ENCODE measurements at places on chromosomes 6 and 20.

GRCh38 chr6:7165002-7165889, 57.5 kb downstream of the RREB1 start:
- no peaks in the 10 kb centered on the region for H3K36me3 ChIP-seq
- no peak for DNase-seq
- no peaks in the 10 kb centered on the region for H3K27me3 ChIP-seq
- no peak overlapping the region for H3K4me3 ChIP-seq
- H3K4me1 ChIP-seq = no peaks in the 10 kb centered on the region
- no peak overlapping the region for H3K27ac ChIP-seq

DNA sequence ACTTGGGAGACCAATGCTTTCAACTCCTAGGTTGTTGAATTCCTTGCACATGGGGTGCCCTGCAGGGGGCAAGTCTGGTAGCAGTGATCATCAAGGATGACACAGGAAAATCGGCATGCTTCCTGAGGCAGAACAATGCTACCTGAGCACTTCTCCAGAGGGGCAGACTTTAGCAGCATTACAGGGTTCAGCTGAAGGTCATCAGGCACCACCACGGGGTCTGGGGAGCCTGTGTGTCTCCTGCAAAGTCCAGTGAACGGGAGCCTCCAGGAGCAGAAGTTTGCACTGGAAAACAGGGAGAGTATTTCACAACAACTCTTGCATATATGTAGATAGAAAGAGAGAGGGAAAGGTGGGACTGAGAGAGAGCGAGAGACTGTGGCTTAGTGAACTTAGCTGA, 10.2 kb downstream of the VSX1 start:
- H3K4me1 ChIP-seq = no peaks in the 10 kb centered on the region
- H3K27me3 ChIP-seq = peaks cover 3% of the 10 kb centered on the region
- DNase-seq = no peak
- no peak overlapping the region for H3K27ac ChIP-seq
- H3K4me3 ChIP-seq = no peak overlapping the region
- no peaks in the 10 kb centered on the region for H3K36me3 ChIP-seq

DNA sequence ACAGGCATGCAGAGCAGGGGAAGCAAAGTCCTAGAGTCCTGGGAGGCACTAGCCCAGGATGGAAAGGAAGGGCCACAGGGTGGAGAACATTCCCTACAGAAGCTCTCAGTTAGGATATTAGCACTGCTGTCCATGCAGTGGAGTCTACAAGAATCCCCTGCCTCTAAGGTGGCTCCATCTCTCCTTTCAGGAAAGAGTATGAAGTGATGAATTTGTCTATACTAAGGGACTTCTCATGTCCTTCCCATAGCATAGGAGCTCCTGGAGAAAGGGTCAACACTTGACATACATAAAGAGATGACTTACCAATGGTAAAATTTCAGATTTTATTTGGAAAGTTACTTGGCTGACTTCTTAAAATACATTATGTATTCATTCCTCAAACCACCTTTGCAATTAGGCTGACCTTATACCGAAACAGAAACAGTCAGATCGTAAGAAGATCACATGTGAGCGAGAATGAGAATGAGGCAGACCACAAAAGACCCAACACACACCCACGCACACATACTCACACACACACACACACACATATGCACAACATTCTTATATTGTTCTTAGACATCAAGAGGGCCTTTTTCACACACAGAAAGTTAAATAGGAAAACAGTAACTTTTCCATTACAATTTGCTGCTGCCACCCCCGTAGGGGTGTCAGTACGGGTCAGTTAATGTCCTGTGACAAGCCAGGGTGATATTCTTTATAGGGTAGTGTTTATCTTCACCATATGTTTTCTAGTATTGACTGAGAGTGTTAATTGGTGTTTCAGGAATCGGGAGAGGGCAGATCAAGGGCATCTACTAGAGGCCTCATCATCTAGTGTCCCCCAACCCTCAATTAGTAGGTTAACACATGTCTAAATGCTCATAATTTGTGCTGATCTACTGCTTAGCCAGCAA, 159.4 kb downstream of the FAXC start:
- H3K27me3 ChIP-seq = no peaks in the 10 kb centered on the region
- H3K4me3 ChIP-seq = no peak overlapping the region
- no peak overlapping the region for H3K27ac ChIP-seq
- H3K36me3 ChIP-seq = no peaks in the 10 kb centered on the region
- DNase-seq = no peak
- no peaks in the 10 kb centered on the region for H3K4me1 ChIP-seq

- H3K4me3 ChIP-seq = no peak overlapping the region
- no peak overlapping the region for H3K27ac ChIP-seq
- DNase-seq = no peak
- H3K36me3 ChIP-seq = no peaks in the 10 kb centered on the region
- H3K27me3 ChIP-seq = no peaks in the 10 kb centered on the region
- H3K4me1 ChIP-seq = peaks cover 4% of the 10 kb centered on the region
Measured at GRCh38 chr6:5338177-5338960, 77.1 kb downstream of the FARS2 start.

Data from effector memory CD4-positive, alpha-beta T cell (primary cell).